MG63 (cell line): ENCODE measurements at places on chromosomes 1 and 21. TPM values are rescaled to one million over a fixed set of nuclear protein-coding genes. Genes with fewer than 3 reads are reported as not detected.

DNA sequence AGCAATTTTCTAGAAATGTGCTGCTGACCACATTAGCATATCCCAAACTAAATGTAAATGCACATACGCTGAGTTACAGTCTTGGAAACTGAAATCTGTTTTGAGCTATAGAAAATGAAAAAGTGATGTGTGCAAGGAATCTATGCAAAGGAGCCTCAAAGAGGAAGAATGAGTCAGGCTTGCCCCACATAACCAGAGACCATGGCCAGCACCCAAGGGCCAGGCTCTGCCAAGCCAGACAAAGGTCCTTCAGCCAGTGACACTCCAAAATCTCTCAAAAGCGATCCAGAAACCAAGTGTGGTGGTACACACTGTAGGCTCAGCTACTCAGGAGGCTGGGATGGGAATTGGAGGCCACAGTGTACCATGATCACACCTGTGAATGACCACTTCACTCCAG lies 195.2 kb downstream of the TOMM20 start:
- DNase-seq = peak; percentile 86

The CACNA1S gene
- not detected in 2 replicates for total RNA-seq

GRCh38 chr1:112581586-112582192 lies 37.3 kb downstream of the ST7L start:
- no peak for DNase-seq

DNA sequence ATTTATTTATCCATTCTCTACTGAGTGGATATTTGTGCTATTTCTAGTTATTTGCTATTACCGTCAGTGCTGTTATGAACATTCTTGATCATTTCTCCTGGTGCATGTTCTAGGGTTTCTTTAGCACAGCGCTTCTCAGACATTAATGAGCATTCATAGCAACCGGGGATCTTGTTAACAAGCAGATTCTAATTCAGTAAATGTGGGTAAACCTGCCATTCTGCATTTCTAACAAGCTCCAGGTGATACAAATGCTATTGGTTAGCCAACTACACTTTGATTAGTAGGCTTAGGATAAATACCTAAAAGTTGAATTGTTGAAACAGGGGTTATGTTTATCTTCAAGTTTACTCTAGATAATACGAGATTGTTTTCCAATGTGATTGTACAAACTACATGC lies 3.3 kb upstream of the DBT start:
- no peak for DNase-seq

The CRNN gene
- not detected in 2 replicates for total RNA-seq
